ENCODE measurements at places on chromosomes 5 and 9. TPM values are rescaled to one million over a fixed set of nuclear protein-coding genes. Genes with fewer than 3 reads are reported as not detected.

The C9orf153 gene
- not detected for total RNA-seq

The RANBP6 gene
- total RNA-seq = 24.0 TPM

The C1QTNF3 gene
- total RNA-seq = 3.2 TPM

The WDR38 gene
- total RNA-seq = not detected

The PCDHA13 gene
- 5.1 TPM for total RNA-seq

The GRIN1 gene
- total RNA-seq = 0.94 TPM

The GPX3 gene
- 19.7 TPM for total RNA-seq

The ARHGEF28 gene
- total RNA-seq = 44.1 TPM

The LIFR gene
- 32.7 TPM for total RNA-seq

The PCDHGC3 gene
- total RNA-seq = 11.0 TPM

The GABRA1 gene
- total RNA-seq = 1.8 TPM

DNA sequence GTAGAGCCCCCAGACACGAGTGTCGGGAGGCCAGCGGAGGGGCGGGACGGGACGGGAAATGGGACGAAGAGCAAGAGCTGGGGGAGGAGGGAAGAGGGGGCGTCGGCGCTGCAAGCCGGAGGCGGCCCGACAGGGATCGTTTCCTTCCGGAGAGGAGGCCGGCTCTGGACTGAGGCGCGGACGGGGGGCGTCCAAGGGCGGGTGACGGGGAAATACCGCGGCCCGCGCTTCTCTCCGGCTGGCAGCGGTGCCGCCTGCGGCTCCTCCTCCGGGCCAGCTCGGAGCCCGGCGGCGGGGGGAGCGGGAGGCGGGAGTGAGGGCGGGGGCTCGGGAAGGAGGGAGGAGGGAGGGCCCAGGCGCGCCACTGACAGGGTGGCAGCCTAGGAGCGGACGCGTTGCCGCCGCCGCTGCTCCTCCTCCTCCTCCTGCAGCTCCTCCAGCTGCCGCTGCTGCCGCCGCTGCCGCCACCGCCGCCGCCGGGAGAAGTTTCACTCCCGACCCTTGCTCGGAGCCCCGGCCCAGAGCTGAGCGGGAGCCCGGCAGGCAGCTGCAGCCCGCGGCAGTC lies at the start of gene CHSY3:
Gene CHSY3 (plus strand): TSS at position 364 of the 565 bp plus-strand sequence.
- DNase-seq = peak; percentile 84
- no peaks in the 10 kb centered on the region for H3K36me3 ChIP-seq
- H3K27ac ChIP-seq = peak within 1 kb of the TSS; percentile 64
- peaks cover 22% of the 10 kb centered on the region for H3K4me1 ChIP-seq
- peak within 1 kb of the TSS; percentile 95 for H3K4me3 ChIP-seq
- H3K27me3 ChIP-seq = peaks cover 53% of the 10 kb centered on the region

- no peak for DNase-seq
- no peak overlapping the region for H3K4me3 ChIP-seq
- H3K4me1 ChIP-seq = peaks cover 7% of the 10 kb centered on the region
- H3K27me3 ChIP-seq = no peaks in the 10 kb centered on the region
Observed at GRCh38 chr5:172048539-172049101, 42.2 kb upstream of the FBXW11 start.

DNA sequence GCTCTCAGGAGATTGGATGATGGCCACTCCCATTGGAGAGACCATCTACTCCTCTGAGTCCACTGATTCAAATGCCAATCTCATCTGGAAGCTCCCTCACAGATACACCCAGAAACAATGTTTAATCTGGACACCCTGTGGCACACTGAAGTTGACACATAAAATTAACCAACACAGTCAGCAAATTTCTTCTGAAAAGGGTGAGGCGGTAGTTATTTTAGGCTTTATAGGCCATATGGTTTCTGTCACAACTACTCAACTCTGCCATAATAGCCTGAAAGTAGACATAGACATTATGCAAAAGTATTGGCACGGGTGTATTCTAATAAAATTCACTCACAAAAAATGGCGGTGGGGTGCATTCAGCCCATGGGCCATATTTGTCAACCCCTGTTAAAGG lies 244.5 kb upstream of the VLDLR start:
- H3K4me3 ChIP-seq = no peak overlapping the region
- no peak overlapping the region for H3K27ac ChIP-seq
- H3K36me3 ChIP-seq = no peaks in the 10 kb centered on the region
- no peaks in the 10 kb centered on the region for H3K27me3 ChIP-seq
- peaks cover 10% of the 10 kb centered on the region for H3K4me1 ChIP-seq

DNA sequence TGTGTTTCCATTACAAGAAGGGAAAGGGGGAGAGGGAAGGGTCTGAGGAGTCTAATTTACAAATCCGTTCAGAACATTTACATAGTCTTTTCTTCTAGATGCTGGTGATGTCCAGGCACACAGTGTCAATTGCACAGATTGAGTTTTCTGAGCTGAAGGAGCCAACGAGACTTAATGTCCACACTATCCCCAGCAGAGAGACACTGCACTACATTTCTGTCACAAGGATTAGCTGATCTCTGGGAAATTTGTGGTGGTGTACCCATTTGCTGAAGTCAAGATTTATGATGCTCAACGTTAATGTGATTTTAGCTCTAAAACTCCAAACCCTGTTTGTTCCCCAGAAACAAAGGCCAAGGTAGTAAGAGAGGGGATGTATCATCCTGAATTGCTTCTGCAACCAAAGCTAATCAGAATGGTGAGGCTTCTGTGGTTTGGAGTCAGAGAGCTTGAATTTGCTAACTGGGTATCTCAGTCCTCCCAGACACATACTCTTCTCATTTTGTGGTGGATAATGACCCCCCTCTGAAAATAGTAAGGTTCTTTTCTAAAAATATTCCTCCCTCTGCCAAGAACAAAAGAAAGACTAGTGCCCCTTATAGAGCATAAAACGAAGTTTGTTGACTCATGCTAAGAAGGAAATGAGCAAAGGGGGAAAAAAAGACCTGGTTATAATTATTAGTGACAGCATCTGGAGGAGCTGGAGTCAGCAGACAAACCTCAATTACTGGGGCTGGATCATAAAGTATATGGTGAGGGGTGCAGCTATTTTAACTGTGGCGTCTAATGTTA lies 416.9 kb downstream of the PSAT1 start:
- H3K4me1 ChIP-seq = peaks cover 6% of the 10 kb centered on the region
- no peak for DNase-seq
- H3K4me3 ChIP-seq = no peak overlapping the region
- H3K27me3 ChIP-seq = peaks cover 6% of the 10 kb centered on the region
- H3K36me3 ChIP-seq = no peaks in the 10 kb centered on the region

DNA sequence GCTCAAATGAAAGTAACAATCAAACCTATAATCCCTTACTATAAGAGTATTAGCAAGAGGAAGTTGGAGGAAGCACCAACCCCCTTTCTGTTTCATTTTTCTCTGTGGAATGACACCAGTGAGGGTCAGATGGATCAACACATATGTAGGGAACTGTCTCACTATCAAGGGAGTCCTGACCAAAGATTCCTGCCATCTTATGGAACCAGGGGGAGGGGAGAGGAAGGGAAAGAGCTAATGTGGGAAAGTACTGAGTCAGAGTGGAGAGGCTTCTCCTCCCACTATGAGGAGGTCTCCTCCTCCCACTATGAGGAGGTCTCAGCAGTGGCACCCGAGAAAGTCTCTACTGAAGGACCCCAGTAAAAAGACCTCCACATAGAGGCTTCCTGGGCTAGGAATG lies 73.3 kb upstream of the PCSK1 start:
- H3K4me3 ChIP-seq = no peak overlapping the region
- DNase-seq = no peak
- peaks cover 5% of the 10 kb centered on the region for H3K4me1 ChIP-seq

DNA sequence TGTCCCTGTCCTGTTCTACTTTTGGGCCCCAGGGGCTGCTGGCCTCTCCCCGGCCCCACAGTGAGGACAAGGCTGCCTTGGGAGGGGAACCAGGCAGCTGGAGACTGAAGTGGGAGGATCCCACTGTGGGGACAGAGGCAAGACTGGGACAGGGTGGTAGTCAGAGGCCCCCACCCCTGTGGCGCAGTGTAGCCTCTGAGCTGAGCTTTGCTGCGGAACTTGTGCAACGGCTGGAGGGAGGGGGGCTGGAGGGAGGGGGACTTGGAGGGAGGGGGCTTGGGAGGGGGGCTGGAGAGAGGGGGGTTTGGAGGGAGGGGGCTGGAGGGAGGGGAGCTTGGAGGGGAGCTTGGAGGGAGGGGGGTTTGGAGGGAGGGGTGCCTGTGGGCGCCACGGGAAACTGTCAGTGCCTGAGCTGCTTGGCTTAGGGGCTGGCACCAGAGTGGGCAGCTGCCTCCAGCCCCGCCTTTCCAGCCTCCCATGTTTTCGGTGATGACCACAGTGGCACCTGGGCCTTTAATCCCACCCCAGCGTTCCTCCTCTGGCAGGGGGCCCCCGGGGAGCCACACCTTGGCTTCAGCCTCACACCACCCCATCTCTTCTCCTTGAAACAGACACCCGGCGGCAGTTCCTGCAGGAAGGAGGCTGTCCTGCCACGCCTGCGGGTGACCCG lies 2.3 kb upstream of the FUT7 start:
- no peaks in the 10 kb centered on the region for H3K36me3 ChIP-seq
- DNase-seq = no peak
- no peak overlapping the region for H3K27ac ChIP-seq
- no peak overlapping the region for H3K4me3 ChIP-seq
- no peaks in the 10 kb centered on the region for H3K27me3 ChIP-seq

- peaks cover 12% of the 10 kb centered on the region for H3K4me1 ChIP-seq
- no peak overlapping the region for H3K27ac ChIP-seq
- no peaks in the 10 kb centered on the region for H3K36me3 ChIP-seq
- no peak overlapping the region for H3K4me3 ChIP-seq
Observed at GRCh38 chr9:73180403-73180802, 28.7 kb downstream of the ANXA1 start.

GRCh38 chr5:84635235-84636055 lies 250.8 kb upstream of the EDIL3 start:
- no peak for DNase-seq
- no peaks in the 10 kb centered on the region for H3K4me1 ChIP-seq
- no peak overlapping the region for H3K27ac ChIP-seq
- H3K27me3 ChIP-seq = no peaks in the 10 kb centered on the region
- H3K36me3 ChIP-seq = no peaks in the 10 kb centered on the region

DNA sequence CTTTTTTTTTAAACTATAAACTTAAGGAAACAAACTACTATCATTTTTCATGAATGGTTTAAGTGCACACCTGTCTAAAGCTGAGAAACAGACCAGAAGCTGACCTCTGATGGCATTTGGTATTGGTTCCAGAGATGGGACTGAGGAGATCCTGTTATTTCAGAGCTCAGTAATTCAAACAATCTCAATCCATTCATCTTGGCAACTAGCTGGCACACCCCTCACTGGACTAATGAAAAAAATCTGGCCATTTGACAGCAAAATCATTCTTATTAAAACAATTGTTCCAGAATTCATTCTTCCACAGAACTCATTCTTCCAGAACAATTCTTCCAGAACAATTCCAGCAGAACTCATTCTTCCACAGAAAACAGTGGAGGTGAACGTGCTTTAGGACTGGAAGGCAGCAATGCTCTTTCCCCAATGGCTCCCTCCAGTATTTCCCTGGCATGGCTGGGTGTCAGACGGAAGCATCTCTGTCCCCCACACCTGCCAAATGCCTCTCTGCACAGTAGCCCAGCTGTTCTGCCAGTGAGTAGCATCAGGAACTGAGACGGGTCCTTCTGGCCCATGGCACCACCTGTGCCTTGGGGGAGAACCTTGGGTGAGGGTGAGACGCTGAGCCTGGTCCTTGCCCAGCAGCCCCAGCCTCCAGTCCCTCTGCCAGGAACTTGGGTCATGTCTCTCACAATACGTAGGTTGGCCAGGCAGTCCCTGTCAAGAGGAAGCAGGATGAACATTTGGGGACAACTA lies 87.5 kb upstream of the EQTN start:
- no peak for DNase-seq
- no peaks in the 10 kb centered on the region for H3K27me3 ChIP-seq
- H3K27ac ChIP-seq = peak overlapping the region; percentile 39
- peaks cover 76% of the 10 kb centered on the region for H3K4me1 ChIP-seq
- peak overlapping the region; percentile 67 for H3K4me3 ChIP-seq
- H3K36me3 ChIP-seq = no peaks in the 10 kb centered on the region

- DNase-seq = no peak
- peaks cover 14% of the 10 kb centered on the region for H3K4me1 ChIP-seq
- no peak overlapping the region for H3K27ac ChIP-seq
- H3K27me3 ChIP-seq = no peaks in the 10 kb centered on the region
Observed at GRCh38 chr5:73027361-73027760, 71.5 kb downstream of the FCHO2 start.

DNA sequence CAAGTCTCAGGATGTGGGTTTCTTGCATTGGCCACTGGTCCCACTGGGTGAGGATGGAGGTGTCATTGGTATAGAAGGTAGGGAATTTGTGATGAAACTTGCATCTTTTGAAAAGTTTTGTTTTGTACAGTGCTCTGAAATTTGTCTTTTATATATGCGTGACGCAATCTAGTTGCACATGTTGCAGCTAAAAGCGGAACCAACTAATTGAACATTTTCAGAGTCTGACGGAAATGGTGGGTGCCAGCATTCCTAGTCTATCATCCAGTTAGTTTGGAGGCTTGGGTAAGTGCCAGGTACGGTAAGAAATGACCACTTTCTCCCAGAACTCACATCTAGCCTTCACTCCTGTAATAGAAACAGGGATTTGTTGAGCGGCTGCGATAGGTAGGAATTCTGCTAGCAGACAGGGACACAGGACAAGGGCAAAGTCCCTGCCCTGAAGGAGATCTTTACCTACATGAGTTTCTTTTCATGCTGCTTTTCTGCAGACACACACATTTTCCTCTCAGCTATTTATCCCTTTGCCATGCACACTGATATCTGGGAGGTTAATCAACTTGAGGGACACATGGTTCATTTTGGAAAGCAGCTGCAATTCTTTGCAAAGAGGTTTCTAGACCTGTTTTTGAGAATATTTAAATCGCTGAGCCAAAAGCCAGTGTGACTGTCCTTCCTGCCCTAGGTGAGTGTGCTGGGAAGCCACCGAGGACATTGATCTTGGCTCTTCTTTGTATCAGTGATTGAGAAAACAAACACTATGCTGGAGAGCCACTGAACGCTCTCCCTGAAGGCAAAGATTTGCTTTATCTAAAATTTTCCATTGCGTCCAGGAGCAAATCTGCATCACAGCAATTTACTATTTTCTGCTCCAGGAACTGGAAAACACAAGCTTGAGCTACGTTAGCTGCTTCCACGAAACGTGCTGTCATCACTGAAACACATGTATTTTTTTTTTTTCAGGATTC lies 89.7 kb downstream of the DAP start:
- peaks cover 4% of the 10 kb centered on the region for H3K4me1 ChIP-seq
- H3K27me3 ChIP-seq = peaks cover 6% of the 10 kb centered on the region
- H3K36me3 ChIP-seq = no peaks in the 10 kb centered on the region
- no peak overlapping the region for H3K27ac ChIP-seq
- no peak overlapping the region for H3K4me3 ChIP-seq

GRCh38 chr5:56169281-56169680 lies 63.8 kb downstream of the ANKRD55 start:
- H3K4me3 ChIP-seq = no peak overlapping the region
- H3K27me3 ChIP-seq = no peaks in the 10 kb centered on the region
- no peak for DNase-seq
- peaks cover 15% of the 10 kb centered on the region for H3K4me1 ChIP-seq
- no peaks in the 10 kb centered on the region for H3K36me3 ChIP-seq
